ENCODE measurements at places on chromosomes 6 and 20.

GRCh38 chr6:56803594-56803993 lies 151.3 kb upstream of the BEND6 start:
- DNase-seq, result no peak

GRCh38 chr6:78629154-78629721 lies 238.1 kb upstream of the IRAK1BP1 start:
- no peak for DNase-seq

- peak; percentile 76 for DNase-seq
These were observed 3.5 kb downstream of the NUP153 start for GRCh38 chr6:17703256-17703694.

GRCh38 chr20:57813509-57814269 lies 103.9 kb upstream of the PMEPA1 start:
- DNase-seq, result no peak

DNA sequence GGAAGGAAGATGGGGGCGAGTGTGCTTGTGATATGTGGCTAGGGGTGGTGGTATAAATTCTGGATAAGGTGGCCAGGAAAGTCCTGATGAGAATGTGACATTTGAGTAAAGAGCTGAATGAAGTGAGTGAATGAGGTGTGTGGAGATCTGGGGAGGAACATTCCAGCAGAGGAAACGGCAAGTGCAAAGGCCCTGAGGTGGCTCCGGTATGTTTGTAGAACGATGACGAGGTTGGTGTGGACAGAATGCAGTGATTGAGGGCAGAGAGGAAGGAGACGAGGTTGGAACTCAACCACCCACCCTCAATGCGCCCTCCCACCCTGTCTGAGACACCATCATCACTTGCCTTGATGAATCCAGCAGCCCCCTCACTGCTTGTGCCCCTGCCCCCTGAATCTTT lies 214.1 kb upstream of the RNF24 start:
- no peak for DNase-seq

- DNase-seq, result no peak
These were observed 451.8 kb downstream of the CD83 start for GRCh38 chr6:14569394-14569793.

- peak; percentile 50 for DNase-seq
These were observed 21.7 kb upstream of the RANBP9 start for GRCh38 chr6:13733178-13733887.

DNA sequence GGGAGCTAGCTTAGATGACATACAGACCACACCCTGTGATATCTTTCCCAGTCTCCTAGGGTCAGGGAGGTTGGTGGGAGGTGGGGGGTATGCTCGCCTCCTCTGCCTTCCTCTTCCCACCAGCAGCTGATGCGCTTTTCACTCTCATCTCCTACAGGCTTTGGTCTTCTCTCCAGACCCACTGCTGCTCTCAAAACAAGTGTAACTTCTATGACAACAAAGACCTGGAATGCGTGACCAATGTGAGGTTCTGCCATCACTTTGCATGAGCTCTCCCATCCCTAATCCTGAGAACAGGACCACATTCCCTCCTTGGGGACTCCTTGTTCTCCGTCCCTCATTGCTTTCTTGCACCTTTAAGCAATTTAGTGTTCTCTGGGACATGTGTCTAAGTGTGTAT lies 2.7 kb downstream of the CTSA start:
- no peak for DNase-seq

GRCh38 chr20:9407805-9408421 lies 106.5 kb upstream of the LAMP5 start:
- peak; percentile 57 for DNase-seq

- no peak for DNase-seq
These were observed 1008.4 kb downstream of the PHF3 start for GRCh38 chr6:64644024-64644423.

DNA sequence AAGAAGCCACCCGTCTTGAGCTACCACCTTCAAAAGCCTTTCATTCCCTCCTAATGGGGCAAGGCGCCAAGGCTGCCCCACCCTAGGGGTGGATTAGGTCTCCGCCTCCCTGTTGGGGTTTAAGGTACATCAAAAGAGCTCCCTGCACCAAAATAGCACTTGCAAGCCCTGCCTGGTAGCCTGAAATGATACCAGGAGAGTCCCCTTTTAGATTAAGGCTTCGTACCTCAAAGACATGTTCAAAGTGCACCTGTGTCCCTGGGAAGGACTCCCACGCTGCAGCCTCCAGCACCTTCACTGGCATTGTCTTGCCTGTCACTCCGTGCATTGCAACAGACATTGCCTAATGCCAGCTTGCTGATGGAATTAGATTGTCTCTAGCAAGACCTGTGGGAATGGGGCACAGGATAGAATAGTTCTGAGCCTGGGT lies 15.7 kb upstream of the CDKN1A start:
- no peak for DNase-seq

- no peak for DNase-seq
These were observed 18.4 kb downstream of the ID4 start for GRCh38 chr6:19855536-19855935.

DNA sequence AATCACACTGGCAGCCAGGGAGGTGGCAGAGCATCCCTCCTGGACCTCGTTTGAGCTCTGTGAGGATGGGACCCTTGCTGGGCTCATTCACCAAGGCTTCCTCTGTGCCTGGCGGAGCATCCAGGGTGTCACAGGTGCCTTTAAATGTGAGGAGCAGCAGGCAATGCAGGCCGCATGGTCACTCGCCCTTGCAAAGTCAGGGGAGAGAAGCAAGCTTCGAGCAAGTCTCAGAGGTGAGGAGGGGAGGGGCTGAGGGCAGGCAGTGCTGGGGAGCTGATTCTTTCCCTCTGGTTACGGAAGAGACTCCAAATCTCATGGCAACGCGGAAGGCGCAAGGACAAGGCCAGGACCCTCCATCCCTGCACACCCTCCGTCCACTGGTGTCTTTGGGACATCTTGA lies 182.7 kb upstream of the PMEPA1 start:
- DNase-seq, result no peak

- peak; percentile 33 for DNase-seq
These were observed 120.5 kb upstream of the CHD6 start for GRCh38 chr20:41738604-41739206.

GRCh38 chr6:75620381-75621304 lies 19.0 kb downstream of the SENP6 start:
- no peak for DNase-seq

GRCh38 chr6:161088676-161089328 lies 97.2 kb downstream of the MAP3K4 start:
- DNase-seq, result no peak

DNA sequence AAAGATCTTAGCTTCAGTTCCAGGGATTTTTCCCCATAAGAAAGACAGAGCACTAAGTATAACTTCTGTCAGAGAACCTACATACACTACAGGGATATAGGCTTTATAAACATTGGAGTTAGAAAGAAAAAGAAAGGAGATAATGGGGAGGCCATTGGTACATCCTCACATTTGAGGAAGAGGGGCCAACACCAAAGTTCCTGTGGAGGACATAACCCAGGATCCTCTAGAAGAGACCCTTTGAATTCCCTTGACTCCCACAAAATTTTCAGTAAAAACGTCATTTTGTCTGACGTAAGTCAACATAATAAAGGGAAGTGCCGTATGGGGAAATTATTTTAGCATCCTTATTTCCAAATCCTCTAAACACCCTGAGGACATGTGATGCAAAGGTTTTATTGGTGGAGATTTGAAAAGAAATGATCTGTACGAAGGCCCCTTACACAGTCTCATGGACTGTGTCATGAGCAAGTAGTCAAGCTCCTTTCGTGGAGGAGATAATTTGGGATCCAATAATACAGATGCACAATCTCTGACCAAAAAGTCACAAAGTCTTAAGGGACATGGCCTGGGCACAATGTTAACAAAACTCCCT lies 33.2 kb downstream of the HLA-DRA start:
- DNase-seq, result no peak

GRCh38 chr6:96816301-96816817 lies 20.9 kb downstream of the GPR63 start:
- no peak for DNase-seq

GRCh38 chr6:70299456-70299855 lies 3.4 kb downstream of the COL9A1 start:
- no peak for DNase-seq

DNA sequence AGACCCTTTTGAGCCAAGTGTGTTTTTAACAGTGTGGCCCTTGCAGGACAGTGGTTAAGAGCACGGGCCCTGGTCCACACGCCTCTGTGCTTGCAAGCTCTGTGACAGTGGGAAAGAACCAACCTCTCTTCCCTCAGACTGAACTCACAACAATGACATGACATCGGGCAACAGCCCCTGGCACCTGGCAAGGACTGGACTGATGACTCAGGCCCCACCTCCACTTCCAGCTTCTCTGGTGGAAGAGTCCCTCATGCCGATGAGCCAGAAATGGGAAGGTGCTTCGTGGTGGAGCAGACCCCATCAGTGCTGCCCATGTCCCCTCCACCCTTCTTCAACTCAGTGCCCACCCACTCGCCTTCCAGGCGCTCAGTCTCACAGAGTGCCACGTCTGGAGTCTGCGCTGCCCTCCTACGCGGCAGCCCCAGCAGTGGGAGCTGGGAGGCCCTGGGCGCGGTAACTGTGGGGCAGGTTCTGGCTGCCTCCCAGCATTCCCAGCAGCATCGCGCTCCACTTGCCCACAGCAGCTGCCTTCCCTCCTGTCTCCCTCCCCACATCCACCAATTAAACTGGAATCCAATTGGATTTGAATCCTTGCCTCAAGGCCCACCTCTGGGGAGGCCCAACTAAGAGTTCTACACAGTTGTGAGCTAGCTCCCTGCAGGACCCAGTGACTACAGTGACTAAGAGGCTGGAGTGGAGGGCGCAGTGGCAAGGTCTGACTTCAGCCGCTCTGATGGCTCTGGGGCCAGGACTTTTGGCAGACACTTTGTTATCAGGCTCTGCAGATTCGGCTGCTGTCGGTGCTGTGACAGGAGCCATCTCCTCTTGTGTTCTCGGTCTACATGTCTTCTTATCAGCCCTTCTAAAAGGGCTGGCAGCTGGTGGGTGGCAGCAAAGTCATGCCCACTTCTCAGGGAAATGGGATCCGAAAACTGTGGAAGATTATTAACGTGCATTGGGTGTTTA lies 156.8 kb upstream of the MLN start:
- DNase-seq, result no peak

- DNase-seq, result no peak
These were observed 556.7 kb upstream of the HTR1E start for GRCh38 chr6:86380571-86381125.

GRCh38 chr6:81105998-81106397 lies 646.5 kb downstream of the TENT5A start:
- DNase-seq, result no peak

- no peak for DNase-seq
These were observed 192.2 kb downstream of the GMPR start for GRCh38 chr6:16430391-16431089.

DNA sequence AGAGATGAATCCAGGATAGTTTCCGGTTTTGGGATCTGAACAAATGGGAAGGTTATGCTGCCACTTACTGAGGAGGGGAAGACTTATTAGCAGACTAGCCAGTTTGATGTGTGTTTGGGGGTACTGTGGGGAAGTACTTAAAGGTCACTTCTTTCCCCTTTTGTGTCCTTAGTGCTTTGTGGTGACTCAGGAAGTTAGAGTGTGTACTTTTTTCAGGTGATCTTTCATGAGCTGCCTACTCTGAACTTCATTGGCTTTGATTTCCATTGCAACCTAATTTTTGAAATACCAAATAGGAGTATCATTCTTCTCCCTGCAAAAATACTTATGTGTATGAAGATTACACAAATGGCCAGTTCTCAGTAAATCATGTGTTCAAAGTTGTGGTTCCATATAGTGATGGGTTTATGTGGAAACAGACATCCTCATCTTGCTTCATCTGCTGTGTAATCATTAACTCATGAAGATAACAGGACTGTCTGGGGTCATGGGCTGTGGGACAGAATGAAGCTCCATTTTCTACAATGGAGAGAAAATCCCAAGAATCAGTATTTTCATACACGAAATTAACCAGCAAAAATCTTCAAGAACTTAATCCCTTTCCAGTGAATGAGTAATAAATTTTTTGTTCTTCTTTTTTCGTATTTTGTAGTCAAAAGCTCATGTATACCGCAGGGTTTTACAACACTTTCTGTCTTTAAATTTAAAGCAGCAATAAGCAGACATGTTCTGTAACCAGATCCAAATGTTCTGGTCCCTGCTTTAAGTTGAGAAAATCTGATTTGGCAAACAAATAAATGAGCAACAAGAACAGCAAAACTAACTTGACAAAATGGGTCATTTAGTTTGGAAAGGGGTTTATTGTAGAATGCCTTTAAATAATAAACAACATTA lies 272.2 kb upstream of the FLRT3 start:
- no peak for DNase-seq

- DNase-seq, result no peak
These were observed 55.1 kb downstream of the MYLK4 start for GRCh38 chr6:2695454-2696095.

GRCh38 chr6:170423030-170423429 lies 116.5 kb downstream of the FAM120B start:
- DNase-seq, result no peak

DNA sequence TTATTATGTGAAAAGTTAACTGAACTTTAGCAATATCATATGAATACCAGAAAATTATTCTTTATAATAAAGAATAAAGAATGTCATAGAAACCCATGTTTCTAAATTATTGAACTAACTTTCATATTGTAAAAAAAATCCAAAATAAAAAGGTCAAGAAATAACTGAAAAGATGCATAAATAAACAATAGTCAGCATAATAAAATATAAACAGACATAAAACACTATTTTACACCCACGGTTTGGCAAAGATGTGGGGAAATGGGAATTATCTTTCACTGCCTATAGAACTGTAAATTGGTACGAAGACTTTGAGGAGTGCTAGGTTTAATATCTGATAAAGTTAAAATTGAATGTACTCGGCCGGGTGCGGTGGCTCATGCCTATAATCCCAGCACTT lies 34.7 kb upstream of the CTAGE9 start:
- no peak for DNase-seq

- no peak for DNase-seq
These were observed 653 bp downstream of the NAA20 start for GRCh38 chr20:20017844-20018185.

DNA sequence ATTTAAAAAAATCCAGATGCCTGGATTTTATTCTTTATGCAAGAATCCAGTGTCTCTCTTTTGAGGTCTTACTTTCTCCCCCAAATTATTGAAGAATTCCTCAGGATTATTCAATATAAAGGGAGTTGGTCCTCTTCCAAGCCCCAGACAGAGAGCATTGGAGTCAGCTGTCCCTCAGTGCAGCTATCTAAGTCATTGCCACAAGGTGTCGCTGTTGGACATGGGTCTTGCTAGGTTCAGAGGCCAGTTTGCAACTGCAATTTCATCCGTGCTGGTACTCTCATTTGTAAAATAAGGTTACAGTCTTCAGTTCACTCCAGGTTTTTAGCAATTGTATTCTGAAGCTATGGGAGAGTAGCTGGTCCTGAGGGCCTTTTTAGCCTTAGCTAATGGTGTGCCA lies 27.8 kb downstream of the CCN2 start:
- DNase-seq, result no peak

- no peak for DNase-seq
These were observed 18.8 kb upstream of the TBC1D20 start for GRCh38 chr20:481167-481566.
